T-helper 2 cell treated with Interferon-gamma antibody and Interleukin-4, amounts not matched to agents 5 μg/mL and 100 μg/mL, for 36 hours (primary cell): ENCODE measurements at places on chromosomes 7 and 10.
A peak's percentile ranks its signal among the peaks of the same experiment; 100 is the strongest.

GRCh38 chr7:16167526-16167925 lies 253.8 kb downstream of the CRPPA start:
- DNase-seq = no peak
- no peaks in the 10 kb centered on the region for H3K36me3 ChIP-seq
- H3K4me3 ChIP-seq = no peak overlapping the region
- no peak overlapping the region for H3K27ac ChIP-seq
- H3K27me3 ChIP-seq = no peaks in the 10 kb centered on the region

- no peaks in the 10 kb centered on the region for H3K36me3 ChIP-seq
- H3K27ac ChIP-seq = no peak overlapping the region
- H3K4me3 ChIP-seq = no peak overlapping the region
Measured at GRCh38 chr10:299512-299911, 164.3 kb downstream of the ZMYND11 start.

DNA sequence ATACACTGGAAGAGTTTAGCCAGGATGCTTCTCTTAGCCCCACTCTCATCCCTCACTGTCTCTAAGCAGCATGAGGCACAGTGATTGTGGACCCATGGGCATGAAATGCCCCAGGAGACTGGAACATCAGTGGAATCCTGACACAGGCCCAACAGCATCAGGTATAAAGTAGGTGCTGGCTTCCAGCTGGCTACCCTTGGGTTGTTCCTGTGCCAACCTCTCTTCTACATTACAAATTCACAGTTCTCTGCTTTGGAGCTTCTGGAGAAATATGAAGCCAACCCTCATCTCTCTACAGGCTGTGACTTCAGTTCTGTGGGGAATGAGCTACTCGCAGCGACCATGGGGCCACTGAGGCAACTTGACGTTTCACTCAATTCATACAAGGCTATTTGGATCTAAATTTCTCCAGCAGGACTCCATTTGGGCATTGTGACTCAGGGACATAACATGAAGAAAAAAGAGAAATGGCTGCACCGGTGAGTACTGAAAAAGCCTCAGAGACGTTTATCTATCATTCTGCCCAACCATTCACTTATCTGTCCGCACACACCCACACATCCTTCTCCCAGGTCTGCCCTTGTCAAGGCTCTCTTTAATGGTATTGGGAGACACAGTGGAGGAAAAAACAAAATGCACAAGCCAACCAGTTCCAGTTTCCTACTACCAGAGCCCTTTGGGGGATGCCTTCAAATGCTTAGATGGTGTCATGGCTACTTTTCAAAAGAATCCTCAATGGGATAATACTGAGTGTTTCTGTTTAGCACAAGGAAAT lies 35.4 kb upstream of the TM9SF3 start:
- H3K27me3 ChIP-seq = no peaks in the 10 kb centered on the region
- H3K4me1 ChIP-seq = no peaks in the 10 kb centered on the region
- H3K36me3 ChIP-seq = no peaks in the 10 kb centered on the region
- H3K27ac ChIP-seq = no peak overlapping the region
- DNase-seq = no peak

DNA sequence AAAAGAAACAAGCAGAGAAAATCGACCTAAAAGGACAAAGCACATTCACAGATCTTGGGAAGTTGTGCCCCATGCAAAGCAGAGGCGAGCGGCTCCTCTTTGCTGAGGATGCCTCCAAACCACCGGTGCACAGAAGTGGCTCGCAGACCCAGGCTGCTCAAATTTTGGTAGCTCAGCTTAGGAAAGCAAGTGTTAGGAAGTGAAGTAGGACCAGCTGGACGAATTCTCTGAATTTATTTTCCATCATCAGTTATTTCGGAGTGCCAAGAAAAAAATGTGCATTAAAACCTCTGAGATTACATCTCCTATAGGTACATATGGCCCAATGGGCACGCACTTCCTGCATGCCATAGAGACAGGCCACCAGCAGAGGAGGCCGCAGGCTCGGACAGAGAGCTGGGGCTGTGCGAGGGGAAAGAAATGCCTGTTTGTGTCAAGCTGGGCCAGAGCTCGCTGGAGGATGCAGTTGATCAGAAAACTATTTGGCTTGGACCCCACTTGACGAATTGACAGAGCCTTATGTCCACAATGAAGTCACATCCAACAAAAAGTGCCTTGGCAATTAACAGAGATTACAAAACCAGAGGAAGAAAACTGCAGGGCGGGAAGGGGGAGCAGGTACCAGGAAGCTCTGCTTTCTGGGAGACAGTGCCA lies 122.3 kb upstream of the LYZL2 start:
- no peak for DNase-seq
- peak overlapping the region; percentile 10 for H3K4me3 ChIP-seq
- peak overlapping the region; percentile 11 for H3K27ac ChIP-seq
- H3K27me3 ChIP-seq = no peaks in the 10 kb centered on the region

DNA sequence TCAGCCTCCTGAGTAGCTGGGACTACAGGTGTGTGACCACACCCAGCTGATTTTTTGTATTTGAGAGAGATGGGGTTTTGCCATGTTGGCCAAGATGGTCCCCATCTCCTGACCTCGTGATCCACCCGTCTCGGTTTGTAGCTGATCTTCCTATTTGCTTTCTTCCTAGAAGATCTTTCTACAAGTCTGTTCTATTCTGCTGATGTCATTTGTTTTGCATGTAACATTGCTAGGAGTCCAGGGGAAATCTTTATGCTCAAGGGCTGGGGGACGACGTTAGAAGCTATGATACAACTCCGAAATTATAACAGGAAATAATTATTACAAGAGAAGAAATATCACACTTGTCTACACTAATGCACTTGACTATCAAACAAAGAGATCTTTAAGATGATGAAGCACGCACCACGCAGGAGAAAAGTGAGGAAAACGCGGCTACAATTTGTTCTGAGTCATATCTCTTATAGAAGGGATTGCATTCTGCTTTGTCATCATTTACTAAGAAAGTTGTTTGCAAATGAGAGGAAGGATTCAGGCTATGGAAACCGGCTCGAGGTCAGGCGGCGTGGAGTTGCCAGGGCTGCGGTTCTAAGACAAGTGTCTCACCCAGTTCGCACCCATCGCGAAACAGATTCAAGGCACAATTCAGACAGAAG lies 103.0 kb upstream of the CARD11 start:
- no peak for DNase-seq
- peaks cover 8% of the 10 kb centered on the region for H3K4me1 ChIP-seq
- H3K27ac ChIP-seq = no peak overlapping the region
- peaks cover 15% of the 10 kb centered on the region for H3K27me3 ChIP-seq
- no peak overlapping the region for H3K4me3 ChIP-seq

DNA sequence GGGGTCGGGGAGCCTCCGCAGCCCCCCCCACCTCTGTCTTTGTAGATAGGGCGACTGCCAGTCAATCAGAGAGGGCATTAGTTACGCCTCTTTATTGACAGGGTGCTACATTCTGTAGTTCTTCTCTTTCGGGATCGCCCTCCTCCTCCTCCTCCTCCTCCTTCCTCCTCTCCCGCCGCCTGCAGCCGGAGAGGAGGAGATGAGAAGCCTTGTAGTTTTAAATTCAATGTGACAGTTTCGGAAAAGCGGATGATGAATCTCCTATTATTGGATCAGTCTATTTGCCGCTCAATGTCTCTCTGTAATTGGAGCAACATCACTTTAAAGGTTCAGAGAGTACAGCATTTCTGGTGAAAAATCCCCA lies 587 bp upstream of the UNCX start:
- peaks cover 51% of the 10 kb centered on the region for H3K27me3 ChIP-seq
- peak overlapping the region; percentile 83 for H3K27ac ChIP-seq
- H3K4me1 ChIP-seq = peaks cover 5% of the 10 kb centered on the region
- no peak for DNase-seq
- H3K4me3 ChIP-seq = peak overlapping the region; percentile 57
- peaks cover 4% of the 10 kb centered on the region for H3K36me3 ChIP-seq

- DNase-seq = peak; percentile 16
- H3K27me3 ChIP-seq = peaks cover 7% of the 10 kb centered on the region
- H3K4me3 ChIP-seq = no peak overlapping the region
- no peak overlapping the region for H3K27ac ChIP-seq
- no peaks in the 10 kb centered on the region for H3K4me1 ChIP-seq
Measured at GRCh38 chr10:15744217-15744865, 24.6 kb upstream of the ITGA8 start.

DNA sequence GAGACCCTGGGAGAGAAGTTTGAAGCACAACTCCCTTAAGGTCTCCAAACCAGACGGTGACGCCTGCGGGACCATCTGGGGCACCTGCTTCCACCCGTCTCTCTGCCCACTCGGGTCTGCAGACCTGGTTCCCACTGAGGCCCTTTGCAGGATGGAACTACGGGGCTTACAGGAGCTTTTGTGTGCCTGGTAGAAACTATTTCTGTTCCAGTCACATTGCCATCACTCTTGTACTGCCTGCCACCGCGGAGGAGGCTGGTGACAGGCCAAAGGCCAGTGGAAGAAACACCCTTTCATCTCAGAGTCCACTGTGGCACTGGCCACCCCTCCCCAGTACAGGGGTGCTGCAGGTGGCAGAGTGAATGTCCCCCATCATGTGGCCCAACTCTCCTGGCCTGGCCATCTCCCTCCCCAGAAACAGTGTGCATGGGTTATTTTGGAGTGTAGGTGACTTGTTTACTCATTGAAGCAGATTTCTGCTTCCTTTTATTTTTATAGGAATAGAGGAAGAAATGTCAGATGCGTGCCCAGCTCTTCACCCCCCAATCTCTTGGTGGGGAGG lies 10.8 kb downstream of the SERPINE1 start:
- peak overlapping the region; percentile 68 for H3K27ac ChIP-seq
- H3K4me3 ChIP-seq = peak overlapping the region; percentile 72
- no peaks in the 10 kb centered on the region for H3K36me3 ChIP-seq
- peaks cover 33% of the 10 kb centered on the region for H3K4me1 ChIP-seq
- H3K27me3 ChIP-seq = peaks cover 42% of the 10 kb centered on the region
- no peak for DNase-seq

DNA sequence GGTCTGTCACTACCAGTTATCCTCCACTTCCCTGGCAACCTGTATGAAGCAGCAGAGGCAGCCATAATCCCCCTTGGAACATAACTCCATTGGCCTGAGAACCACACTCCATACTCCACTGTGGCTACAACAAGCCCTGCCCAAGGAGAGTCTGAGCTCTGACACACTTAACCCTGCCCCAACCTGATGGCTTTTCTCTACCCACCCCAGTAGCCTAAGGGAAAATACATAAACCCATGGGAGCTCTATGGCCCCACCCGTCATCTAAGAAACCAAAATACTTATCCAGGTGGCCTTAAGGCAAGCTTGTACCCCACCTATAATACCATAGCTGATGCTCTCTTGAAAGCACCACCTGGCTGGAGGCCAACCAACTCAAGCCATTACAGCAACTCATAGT lies 324.8 kb upstream of the GLI3 start:
- H3K4me1 ChIP-seq = no peaks in the 10 kb centered on the region
- no peak overlapping the region for H3K27ac ChIP-seq

DNA sequence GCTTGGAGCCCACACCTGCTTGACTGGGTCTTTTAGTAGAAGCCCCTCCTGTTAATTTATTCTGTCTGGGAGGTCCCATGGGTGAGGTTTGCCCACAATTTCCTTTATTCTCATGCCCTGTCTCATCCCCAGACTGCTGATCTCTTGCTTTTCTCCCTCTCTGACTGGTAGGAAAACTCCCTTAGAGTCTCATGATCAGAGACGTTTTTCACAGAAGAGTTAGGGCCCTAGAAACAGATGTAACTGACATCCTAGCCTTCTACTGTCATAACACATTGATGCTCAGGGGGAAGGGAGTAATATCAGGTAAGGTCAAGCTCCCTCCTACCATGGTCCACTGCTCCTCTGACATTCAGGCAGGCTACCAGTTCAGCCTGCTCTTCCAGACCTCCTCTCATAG lies 43.7 kb upstream of the WASL start:
- H3K27me3 ChIP-seq = no peaks in the 10 kb centered on the region
- H3K36me3 ChIP-seq = no peaks in the 10 kb centered on the region
- no peak overlapping the region for H3K27ac ChIP-seq
- DNase-seq = no peak
- no peaks in the 10 kb centered on the region for H3K4me1 ChIP-seq
- H3K4me3 ChIP-seq = no peak overlapping the region

DNA sequence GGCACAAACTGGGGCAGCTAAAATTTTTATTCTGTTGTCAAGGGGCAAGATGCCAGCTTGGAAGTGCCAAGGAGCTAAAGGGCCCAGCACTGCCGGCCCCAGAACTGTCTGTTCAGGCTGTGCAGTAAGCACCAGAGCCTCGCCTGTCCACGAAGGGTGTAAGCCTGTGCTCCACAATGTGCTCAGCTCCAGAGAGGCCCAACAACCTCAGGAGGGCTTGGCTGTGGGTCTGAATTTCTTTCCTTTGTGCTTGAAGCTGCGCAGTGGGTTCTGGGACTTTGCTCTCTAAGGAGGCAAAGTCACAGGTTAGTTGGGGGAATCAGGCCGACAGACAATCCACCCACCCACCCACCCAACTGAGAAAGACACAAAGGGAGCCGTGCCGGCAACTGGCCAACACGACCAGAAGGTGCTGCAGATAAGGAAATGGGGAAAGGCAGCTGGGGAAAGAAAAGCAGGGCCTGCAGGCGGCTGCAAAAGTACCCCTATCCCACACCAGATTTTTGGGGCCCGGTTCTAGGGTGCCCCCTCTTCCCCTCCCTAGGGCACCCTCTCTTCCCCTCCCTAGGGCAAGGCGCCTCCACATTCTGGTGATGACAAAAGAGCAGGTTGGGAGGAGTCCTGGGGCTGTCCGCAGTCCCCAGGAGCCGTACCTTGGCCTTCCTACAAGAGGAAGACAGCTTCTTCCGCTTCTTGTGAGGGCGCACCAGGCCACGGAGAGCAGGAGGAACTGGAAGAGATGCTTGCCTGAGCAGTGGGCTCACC lies 7.7 kb downstream of the DDX56 start:
- H3K27me3 ChIP-seq = no peaks in the 10 kb centered on the region
- no peak for DNase-seq
- no peak overlapping the region for H3K4me3 ChIP-seq
- H3K4me1 ChIP-seq = peaks cover 3% of the 10 kb centered on the region
- H3K36me3 ChIP-seq = peaks cover 52% of the 10 kb centered on the region

DNA sequence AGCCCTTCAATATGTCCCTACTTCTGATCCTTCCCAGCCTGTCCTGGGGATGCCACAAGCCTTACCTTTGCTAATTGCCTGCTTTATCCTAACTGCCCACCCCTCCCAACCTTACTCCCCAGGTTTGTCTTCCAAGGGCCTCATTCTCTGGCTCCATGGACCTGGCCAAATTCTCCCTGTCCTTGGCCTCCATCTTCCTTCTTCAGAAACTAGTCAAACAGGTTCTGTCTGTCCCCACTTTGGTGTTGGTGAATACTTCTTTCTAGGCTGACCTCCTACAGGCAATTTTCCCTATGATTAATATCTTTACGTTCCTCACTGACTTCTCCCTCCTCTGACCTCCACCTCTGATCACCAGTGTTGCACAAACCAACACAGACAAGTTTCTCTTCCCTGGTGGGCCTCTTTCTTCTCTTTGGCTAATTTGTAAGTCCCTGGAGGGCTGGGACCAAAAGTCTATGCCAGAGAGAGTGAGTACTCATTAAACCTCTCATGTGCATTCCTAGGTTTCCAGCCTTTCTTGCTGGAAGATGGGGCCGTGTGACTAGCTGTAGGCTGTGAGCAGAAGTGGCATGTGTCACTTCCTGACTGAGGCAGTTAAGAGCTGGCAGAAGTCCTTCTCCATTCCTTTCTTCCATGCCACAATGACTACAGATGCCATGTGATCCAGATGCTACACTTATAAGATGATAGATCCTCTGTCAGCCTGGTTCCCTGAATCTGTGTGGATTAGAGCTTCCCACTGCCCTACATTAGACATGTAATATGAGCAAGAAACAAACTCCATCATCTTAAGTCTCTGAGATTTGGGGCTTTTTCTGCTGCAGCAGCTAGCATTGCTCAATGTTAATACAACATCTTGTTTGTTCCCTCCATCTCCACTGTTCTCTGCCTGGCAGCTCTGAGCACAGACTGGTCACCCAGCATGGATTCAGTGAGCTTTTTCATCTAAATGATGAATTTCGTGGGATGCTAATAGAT lies 382.7 kb downstream of the RPS24 start:
- no peaks in the 10 kb centered on the region for H3K4me1 ChIP-seq
- no peak overlapping the region for H3K4me3 ChIP-seq
- no peak overlapping the region for H3K27ac ChIP-seq
- DNase-seq = no peak
